ENCODE measurements at places on chromosomes 4 and X. TPM values are rescaled to one million over a fixed set of nuclear protein-coding genes. Genes with fewer than 3 reads are reported as not detected.
A peak's percentile ranks its signal among the peaks of the same experiment; 100 is the strongest.

The DNASE1L1 gene
- 55.0 TPM for polyA plus RNA-seq

The OTC gene
- 0.20 TPM for polyA plus RNA-seq

The ETDA gene
- polyA plus RNA-seq = not detected

The PRKG2 gene
- not detected for polyA plus RNA-seq

DNA sequence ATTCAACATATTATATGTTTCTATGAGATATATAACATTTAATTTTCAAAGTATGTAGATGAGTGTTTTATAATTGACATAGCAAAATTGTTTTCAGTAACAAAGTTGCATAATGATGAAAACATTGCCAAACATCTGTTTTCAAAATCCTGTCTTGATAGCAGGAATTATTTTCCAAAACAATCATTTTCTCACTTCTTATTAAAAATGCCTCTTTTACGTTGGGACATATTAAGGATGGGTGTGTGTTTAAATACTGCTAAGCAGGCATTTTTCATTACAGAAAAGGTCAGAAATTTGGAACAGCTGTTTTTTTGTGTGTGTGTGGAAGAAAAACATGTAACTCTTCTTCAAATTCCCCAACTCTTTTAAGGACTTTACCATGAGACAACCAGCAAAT is 452.0 kb downstream of the SPRY1 start:
- H3K27ac ChIP-seq = peak overlapping the region; percentile 57
- H3K4me3 ChIP-seq = no peak overlapping the region

DNA sequence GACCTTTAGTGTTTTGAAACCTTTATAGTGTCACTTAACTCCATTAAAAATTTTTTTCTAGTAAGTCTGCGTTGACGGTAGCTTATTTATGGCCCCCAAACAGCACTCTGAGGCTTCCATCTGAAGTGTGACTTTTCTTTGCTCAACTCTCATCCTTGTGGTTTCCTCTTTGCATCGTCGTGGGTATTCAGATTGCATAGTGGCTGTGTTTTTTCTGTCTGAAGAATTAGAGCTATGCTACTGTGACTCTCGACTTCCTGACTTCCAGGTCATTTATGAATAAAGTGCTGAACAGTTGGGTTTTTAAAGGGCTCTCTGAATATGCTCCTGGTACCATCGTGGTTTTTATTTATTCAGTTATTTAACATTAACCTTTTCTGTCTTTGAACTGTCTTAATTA is 44.9 kb downstream of the JADE1 start:
- peaks cover 5% of the 10 kb centered on the region for H3K4me1 ChIP-seq
- no peaks in the 10 kb centered on the region for H3K27me3 ChIP-seq
- H3K36me3 ChIP-seq = peaks cover 20% of the 10 kb centered on the region
- H3K27ac ChIP-seq = no peak overlapping the region
- DNase-seq = no peak

- no peak overlapping the region for H3K4me3 ChIP-seq
- H3K4me1 ChIP-seq = no peaks in the 10 kb centered on the region
- no peak for DNase-seq
- no peaks in the 10 kb centered on the region for H3K36me3 ChIP-seq
- H3K27me3 ChIP-seq = no peaks in the 10 kb centered on the region
Measured at GRCh38 chrX:103877571-103877970, 45.5 kb upstream of the RAB9B start.

GRCh38 chrX:24692305-24692704 is 1.4 kb upstream of the POLA1 start:
- no peak for DNase-seq
- H3K36me3 ChIP-seq = no peaks in the 10 kb centered on the region
- no peak overlapping the region for H3K4me3 ChIP-seq

Data from heart right ventricle (tissue), 16 donors.